ENCODE measurements at places on chromosomes 13 and 19.

GRCh38 chr13:25018729-25019115, 77.2 kb upstream of the PABPC3 start:
- DNase-seq, result no peak

DNA sequence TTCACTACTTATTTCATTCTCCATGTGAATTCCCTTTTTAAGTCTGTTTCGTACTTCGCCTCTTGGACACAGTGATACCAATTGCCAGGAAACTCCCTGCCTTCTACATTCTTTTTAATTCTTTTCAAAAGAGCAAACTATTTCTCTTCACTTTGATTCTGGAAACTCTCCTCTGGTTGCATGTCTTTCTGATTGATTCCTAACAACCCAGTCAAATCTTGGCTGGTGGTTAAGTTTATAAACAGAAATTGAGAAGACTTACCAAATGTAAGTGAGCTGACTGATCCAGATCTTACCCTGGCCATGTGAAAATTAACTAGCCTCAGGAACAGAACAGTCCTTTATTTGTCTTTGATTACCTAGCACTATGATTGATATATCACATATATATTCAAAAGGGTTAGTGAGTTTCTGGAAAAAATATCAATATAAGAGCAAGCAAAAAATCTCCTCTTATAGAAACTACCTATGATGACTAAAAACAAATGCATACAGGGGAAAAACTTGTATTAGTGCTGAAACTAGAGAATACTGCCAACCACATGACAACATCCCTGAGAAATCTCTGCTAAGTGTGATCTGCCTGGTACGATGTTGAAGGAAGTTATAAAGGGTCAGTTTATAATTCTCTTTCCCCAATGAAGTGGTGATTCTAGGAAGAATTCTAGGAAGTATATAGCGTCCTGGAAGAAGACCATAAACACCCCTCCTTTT, 152.6 kb upstream of the HTR2A start:
- no peak for DNase-seq

DNA sequence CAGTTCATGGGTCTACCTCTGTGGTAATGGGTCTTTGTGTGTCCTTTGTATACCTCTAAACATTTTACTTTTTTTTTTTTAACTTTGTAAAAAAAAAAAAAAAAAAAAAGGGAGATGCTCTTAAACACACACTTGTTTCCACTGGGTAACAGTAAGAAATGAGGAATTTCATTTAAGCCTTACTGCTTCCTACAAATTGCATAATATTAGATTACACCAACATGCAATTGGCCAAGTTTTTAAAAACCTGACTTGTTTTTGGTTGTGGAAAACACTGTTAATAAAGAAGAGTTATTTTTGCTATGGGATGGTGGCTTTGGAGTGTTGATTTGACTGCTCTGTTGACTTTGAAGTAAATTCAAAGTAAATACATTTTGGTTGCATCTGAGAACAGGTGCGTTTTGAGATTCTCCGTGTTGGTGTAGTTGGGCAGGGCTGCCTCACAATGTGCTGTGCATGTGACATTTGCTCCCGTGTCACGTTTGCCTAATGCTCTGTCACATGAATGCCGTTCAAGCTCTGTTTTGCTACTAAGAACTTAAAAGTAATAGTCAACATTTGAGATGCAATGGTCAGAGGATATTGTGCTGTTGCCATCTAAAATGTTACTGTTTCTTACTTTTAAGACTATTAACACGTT, 202.4 kb downstream of the LMO7 start:
- DNase-seq, result no peak

DNA sequence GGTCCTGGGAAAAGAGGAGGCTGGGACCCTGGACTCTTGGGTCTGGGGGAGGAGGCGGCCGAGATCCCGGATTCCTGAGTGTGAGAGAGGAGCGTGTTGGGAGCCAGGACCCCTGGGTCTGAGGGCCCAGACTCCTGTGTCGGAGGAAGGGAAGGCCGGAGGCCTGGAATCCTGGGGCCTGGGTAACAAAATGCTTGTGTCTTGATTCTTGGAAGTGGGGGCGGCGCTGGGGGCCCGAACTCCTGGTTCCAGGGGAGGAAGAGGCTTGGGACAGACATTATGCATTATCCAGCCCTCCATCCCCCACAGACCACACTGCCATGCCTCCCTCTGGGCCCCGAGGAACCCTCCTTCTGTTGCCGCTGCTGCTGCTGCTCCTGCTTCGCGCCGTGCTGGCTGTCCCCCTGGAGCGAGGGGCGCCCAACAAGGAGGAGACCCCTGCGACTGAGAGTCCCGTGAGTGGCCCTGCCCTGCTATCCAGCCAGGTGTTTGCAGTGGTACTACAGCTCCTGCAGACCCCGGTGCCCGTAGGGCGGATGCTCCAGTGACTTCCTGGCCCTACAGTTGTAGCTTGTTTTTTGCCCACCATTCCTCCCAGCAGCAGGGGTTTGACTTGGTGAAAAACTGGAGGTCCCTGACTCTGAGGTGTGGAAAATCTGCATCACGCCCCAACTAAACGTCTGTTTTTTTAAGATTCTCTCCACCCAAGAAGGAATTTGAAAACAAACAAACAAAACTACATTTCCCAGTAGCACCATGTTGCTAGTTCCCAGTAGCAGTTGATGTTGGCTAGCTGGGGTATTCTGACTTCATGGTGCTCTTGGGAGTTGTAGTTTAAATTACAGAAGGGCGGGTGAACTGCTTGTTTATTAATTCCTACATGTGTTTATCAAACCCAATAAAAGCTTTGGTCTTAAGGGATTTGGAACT, 630 bp downstream of the NUCB1 start:
- DNase-seq, result no peak

DNA sequence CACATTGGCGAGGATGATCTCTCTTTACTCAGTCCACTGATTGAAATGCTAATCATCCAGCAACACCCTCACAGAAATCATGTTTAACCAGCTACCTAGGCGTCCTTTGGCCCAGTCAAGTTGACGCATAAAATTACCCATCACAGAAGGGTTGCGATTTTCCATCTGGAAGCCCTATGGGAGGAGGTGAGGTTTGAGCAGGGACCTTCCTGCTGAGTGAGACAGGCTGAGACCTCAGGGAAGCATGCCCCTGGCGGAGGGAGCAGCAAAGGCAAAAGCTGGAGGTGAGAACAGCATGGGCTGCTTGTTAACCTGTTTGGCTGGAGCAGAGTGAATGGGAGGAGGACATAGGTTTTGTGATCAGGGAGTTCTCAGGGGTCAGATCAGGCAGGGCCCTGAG, 7.3 kb downstream of the TTC9B start:
- no peak for DNase-seq

- DNase-seq, result no peak
Measured at GRCh38 chr19:1275976-1276627, 772 bp downstream of the FAM174C start.

DNA sequence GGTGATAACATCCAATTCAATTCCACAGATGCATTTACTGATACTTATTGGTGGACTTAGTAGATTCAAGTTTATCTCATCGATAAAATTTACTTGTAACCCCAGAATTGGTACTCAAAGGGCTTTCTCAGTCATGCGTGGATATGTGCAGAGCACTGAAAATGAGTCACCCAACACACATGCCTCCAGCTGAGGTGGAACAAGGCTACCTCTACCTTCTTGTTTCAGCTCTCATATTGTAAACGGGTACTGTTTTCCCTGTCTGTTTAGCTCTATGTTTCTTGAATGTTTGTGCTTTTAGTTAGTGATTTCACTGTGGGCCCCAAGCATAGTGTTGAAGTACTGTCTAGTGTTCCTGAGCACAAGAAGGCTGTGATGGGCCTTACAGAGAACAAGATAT, 1.5 kb downstream of the LRRC63 start:
- DNase-seq, result no peak

DNA sequence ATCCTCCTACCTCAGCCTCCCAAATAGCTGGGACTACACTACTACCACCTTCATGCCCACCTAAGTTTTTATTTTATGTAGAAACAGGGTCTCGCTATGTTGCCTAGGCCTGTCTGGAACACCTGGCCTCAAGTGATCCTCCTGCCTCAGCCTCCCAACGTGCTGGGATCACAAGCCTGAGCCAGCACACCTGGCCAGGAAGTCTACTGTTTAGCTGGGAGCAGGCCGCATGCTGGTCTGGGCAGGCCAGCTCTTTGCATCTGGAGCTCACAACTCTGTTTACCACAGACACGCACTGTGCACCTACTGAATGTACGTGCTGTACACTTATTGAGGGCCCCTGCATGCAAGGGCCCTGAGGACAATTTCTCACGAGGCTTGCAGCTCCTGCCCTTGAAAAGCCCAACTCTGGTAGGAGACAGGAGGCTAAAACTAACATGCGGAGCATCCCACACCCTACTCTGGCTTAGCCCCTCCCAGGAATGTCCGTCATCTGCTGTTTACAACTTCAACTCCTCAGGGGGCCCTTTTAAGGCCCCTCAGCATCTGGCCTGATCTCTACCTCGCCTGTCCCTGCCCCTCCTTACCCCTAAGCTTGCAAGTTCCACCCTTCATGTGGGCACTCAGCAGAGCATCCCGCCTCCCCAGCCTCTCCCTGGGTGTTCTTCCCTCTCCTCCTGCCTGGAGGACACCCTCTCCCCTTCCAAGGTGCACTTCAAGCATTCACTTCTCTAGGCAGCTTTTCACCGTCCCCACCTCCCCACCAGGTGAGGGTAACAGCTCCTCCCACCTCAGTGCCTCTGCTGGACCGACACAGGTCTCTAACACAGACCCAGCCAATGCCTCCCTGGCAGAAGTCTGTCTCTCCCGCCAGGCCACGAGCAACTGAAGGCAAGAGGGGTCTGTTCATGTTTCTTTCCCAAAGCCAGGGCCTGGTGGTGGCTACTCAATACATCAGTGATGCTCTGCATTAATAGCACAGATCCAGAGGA, 114.2 kb upstream of the UQCRFS1 start:
- DNase-seq, result no peak

GRCh38 chr13:42392716-42393572, 121.0 kb downstream of the AKAP11 start:
- no peak for DNase-seq
